Activated CD4-positive, alpha-beta T cell treated with anti-CD3 and anti-CD28 coated beads for 4 hours (primary cell): ENCODE measurements at places on chromosomes 4 and X.

GRCh38 chrX:16208601-16209000, 41.3 kb downstream of the MAGEB17 start:
- DNase-seq, result no peak

DNA sequence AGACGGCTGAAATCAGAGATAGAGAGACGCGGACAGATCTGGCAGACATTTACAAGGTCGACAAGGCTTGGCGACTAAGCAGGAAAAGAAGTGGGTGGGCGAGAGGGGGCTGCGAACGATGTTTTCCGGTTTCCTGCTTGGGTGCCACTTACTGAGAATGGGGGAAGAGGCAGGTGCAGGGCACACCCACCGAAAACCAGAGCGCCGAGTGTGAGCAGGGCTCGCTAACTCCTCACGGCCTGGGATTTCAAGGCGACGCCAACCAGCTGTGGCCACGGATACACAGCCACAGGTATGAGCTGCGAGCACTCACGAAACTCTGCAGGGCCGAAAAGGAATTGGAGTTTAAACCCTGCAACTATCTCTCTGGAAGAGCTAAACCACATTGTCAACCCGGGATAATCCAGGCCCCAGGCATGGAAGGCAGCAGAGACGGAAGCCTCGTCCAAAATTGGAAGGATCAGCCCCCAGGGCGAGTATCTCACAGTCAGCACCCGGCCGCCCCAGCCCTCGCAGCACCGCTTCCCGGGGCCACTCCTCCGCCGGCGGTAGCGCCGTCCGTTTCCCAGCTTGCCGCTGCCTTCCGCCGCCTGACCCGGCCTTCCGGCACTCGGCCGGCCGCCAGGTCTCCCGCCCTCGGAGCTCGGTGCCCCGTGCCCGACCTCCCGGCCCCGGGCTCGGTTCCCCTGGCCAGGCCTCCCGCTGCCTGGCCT, 778 bp downstream of the CASP3 start:
- peak; percentile 39 for DNase-seq

DNA sequence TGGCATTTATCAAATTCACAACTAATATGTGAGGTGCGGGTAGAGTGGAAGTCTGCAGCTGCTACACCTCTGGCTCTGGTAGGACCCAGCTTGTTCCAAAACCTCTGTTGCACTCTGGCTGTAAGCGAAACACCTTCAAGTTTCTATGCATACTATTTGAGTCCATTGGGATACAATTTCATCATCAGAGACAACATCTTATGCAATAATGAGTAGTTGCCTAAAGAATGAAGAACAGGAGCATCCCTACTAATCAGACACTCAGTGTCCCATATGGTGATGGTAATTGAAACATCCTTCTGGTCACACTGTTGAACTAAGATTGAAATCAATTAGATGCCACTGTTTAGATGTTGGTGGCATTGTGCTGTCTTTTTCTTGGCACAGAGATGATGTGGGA, 178.4 kb downstream of the MGST2 start:
- DNase-seq, result no peak

DNA sequence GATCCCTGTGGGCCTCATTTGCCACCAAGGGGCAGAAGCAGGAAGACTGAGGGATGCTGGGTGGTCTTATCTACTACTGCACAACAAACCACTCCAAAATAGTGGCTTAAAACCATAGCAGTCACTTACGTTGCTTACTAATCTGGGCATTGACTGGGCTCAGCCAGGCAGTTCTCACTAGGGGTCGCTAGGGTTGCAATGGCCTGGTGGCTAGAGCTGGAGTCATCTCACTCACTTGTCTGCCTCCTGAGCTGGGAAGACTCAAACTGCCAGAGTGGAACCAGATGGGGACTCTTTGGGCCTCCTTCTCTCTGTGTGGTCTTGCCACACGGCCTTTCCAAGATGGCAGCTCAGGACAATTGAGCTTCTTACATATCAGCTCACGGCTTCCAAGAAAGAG, 216.3 kb upstream of the BCOR start:
- no peak for DNase-seq

GRCh38 chr4:95779447-95779846, 60.4 kb upstream of the PDHA2 start:
- DNase-seq, result no peak

DNA sequence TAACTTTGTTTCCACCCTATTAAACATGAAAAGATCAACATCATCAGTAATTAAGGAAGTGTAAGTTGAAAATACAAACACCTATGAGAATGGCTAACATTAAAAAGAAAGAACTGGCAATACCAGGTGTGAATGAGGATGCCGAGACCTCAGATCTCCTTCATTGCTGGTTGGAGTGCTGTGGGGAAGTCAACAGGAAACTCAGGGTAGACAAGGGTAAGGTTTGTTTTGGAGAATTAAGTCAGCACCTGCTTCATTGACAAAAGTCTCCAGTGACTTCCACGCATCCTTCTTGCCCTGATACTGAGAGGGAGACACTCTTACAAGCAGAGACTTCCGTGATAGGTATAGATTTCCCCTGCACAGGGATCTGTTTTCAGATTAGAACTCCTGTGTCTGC, 106.1 kb downstream of the IRF2 start:
- no peak for DNase-seq

GRCh38 chr4:98522636-98523395, 135.6 kb downstream of the TSPAN5 start:
- no peak for DNase-seq

DNA sequence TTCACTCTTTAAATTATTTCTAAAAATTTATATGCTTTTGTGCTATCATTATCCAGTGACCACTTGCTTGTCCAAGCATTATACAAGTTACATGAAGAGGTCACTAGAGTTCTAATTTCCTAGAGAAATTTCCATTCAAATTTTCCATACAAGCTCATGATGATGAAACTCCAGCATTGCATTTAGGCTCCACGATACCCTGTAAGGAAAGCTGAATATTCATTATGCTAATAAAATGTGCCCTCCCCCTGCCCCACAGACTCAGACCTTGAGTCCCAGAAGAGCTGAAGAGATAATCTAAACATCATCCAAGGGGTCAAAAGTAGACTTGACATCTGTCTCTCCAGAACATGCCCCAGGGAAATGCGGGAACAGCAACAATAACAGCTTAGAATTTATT, 19.6 kb upstream of the FAM156A start:
- no peak for DNase-seq

GRCh38 chr4:148573296-148573695, 131.1 kb upstream of the NR3C2 start:
- DNase-seq, result no peak

- DNase-seq, result no peak
These were observed 1472.2 kb downstream of the PCDH7 start for GRCh38 chr4:32192363-32192762.

GRCh38 chrX:139820358-139820984, 112.4 kb downstream of the ATP11C start:
- DNase-seq, result no peak

DNA sequence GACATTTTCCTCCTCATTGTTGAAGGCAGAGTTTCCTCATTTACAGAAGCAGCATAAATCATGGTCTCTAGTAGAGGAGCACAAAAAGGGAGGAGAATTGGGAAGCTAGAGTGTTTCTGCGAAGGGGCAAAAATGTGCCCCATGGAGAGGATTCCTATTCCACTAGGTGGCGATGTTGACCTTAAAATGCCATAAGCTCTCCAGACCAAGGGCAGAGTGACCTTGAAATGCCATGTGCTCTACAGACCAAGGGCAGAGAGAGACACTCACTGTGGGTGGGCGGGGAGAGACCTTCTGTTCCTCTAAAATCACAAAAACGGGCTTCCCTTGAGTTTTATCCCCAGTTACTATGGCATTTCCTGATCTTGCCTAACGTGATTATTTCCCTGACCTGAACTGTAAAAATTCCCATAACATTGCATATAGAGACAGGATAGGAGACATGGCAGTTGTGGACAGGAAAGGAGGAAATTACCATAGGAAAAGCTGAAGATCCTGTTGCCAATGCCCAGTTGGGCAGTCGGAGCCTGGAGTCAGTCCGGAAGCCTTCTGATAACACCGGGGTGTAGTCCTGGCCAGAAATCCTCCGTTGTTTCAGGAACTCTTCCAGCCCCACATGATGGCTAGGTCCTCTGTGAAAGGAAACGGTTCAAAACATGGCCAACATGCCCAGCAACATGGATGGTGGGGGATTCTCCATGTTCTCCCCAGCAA, 567.7 kb downstream of the MAGEB5 start:
- DNase-seq, result no peak

- DNase-seq, result no peak
These were observed 531 bp downstream of the STAG2 start for GRCh38 chrX:123962006-123962467.

GRCh38 chr4:111214371-111214770, 591.5 kb upstream of the PITX2 start:
- no peak for DNase-seq

- no peak for DNase-seq
These were observed 311.6 kb downstream of the GALNTL6 start for GRCh38 chr4:172124656-172125308.

DNA sequence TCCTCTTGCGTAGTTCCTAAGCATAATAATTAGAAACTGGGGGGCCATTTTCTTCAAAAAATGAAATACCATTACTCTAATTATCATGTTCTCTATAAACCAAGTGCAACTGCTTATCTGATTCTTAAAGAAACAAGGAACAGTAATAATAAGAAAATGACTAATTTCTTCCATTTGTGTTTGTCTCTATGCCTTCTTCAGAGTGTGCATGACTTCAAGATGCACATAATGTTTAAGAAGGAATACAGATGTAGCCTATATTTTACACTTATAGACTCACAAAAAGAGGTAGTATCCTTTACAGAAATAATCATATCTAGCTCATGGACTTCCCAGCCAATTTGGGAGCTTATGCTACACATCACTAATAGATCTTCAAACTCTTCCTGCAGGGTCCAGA, 131.7 kb downstream of the CHRNA9 start:
- DNase-seq, result no peak

DNA sequence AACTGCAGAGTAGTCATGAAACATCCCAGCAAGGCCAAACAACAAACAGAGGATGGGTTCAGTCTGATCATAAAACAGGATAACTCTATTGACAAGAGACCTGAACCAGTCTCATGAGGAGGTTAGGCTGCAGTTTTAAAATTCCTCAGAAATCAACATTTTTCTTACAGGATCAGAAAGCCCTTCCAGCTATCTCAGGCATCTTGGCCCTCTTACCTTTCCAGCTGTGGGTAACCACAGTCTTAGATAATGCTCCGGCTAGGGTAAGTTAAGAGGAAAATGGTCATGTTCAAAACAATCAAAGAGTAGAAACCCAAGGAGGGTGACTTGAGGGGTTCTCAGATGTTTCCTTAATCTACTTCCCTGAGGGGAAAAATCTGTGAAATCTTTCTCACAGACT, 5.1 kb downstream of the CTSO start:
- no peak for DNase-seq

- DNase-seq, result no peak
These were observed 22.5 kb downstream of the LETM1 start for GRCh38 chr4:1833307-1834046.

DNA sequence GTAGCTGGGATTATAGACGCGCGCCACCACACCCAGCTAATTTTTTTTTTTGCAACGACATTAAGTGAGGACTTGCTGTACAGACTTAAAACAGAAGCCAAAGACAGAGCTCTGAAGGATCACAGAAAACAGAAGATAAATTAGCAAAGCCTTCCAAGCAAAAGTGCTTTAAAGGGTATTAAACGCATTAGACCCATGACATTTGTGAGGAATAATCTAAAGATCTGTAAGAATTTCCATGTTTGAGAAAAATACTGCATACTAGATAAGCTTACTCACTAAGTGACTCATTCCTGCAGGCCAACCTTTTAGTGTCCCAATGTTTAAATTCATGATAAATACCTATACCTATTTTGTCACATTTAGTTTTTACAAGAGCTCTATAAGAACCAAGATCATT, 27.4 kb downstream of the SMARCA1 start:
- DNase-seq, result no peak

DNA sequence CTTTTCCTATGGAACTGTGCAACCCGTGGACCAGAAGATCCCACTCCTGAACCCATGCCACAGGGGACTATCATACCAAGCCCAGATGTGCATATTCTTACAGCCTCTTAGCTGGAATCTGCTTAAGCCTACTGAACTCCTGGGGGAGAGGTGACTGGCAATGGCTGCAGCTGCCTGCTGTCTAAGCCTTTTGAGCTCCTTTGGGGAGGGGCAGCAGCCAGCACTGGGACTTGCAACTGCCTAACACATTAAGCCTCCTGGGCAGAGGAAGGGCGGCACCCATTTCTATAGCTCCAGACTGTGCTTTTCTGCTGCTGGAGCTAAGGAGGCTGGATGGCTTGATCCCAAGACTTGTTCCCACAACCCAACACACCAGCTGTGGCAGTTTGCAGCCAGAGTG, 117.9 kb upstream of the VEGFC start:
- DNase-seq, result no peak

DNA sequence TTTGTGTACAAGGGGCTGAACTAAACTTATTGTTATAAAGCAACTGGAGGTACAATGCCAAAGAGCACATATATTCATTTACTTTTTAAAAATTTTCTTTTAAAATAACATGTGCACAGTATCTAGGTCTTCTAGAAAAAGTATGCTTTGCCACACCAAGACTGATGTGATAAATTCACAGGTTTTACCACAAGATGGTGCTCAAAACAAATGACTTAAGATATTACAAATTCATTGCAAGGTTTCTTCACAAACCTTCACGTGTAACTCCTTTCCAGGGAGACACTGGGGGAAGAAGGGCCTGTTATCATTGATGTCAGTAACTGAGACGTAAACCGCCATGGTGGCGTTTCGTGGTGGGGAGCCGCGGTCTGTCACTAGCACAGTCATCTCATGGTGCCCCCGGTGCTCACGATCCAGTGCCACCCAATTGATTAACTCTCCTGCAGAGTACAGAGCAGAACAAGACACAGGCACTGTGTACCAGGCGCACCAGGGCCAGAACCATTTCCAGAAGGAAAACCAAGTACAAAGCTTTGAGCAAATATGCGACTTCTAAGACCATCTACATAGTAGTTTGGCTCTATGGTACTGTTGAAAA, 162.2 kb downstream of the DCHS2 start:
- DNase-seq, result no peak

GRCh38 chr4:115090483-115091075, 22.8 kb downstream of the NDST4 start:
- no peak for DNase-seq

- DNase-seq, result no peak
These were observed 15.8 kb downstream of the RNF212 start for GRCh38 chr4:1097553-1097952.

DNA sequence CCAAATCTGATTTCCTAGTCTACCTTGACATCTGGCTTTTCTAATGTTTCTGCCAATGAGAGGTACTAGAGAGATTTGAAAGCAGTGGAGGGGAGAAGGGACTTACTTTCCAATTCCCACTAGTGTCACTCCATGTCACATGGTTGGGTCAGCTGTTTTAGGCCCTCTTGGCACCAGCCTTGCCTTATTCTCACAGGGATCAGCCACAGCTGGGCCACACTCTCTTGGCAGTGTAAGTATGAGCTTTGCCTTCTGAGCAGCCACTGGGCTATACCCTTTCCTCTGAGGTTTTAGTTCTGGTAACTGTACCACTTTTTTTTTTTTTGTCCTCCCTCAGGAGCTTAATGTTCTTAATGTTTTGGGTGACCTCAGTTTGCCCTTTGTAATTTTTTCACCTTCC, 10.2 kb upstream of the ADH1C start:
- DNase-seq, result no peak

GRCh38 chr4:14117575-14118238, 490.2 kb upstream of the BOD1L1 start:
- no peak for DNase-seq
